ENCODE measurements at places on chromosomes 6 and 20.
A peak's percentile ranks its signal among the peaks of the same experiment; 100 is the strongest.

DNA sequence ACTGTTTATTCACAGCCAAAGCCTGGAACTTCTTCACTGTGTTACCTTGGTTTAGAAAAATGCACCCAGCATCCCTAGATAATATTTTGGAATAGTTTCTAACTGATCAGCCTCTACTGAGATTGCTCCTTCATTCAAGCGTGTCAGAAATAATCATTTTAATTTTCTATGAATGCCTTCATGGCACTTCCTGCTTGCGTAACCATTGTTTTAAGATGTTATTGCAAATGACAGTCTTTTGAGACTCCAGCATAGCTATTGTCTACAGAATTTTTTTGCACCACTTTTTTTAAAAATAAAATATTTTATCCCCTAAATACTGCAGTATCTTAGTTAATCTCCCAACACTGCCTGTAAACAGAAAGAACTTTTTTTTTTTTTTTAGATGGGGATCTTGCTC is 213.1 kb downstream of the PHACTR1 start:
- no peak for DNase-seq

GRCh38 chr20:38092260-38092857 is 58.8 kb downstream of the RPRD1B start:
- DNase-seq: no peak

DNA sequence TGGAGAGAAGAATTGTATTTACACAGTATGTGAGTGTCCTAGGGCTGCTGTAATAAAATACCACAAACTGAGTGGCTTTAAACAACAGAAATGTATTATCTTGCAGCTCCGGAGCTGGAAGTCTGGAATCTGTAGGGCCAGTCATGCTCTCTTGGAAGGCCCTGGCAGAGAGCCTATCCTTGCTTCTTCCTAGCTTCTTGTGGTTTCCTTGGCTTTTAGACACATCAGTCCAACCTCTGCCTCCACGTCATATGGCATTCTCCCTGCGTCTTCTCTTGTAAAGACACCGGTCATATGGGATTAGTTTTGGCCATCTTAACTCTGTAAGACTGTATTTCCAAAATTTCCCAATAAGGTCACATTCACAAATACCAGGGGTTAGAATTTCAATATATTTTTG is 10.8 kb downstream of the FNDC1 start:
- no peak for DNase-seq

- DNase-seq: no peak
These were observed 496.3 kb upstream of the MAP3K7 start for GRCh38 chr6:91083211-91083610.

DNA sequence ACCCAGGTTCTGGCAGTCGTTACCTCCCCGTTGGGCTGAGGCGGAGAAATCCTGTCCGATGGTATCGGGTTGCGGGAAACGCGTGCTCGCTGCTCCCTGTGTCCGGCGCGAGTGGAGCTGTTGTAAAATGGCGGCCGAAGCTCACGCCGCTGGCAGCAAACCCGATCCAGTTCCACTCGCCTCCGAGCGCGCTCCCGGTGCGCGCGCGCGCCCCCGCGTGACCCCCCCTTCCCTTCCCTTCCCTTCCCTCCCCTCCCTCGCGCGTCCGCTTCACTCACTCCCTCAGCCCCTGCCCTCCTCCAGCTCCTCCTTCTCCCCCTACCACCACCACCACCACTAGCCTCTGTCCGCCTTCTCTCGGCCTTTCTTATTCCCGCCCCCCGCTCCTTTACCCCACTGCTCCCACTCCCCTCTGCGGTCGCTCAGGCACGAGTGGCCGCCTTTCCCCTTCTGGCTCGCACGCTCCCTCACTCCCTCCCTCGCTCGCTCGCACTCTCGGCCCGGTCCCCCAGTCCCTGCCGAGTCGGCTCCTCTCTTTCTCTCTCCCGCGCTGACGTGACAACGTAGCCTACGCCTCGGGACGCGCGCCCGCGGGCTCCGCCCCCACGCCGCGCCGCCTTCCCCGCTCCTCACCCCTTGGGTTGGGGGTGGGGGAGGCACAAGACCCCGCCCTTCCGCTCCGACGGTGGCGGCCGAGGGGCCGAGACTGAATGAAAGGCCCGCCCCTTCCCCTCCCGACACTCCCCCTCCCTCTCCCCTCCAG is at the start of gene SYNCRIP:
SYNCRIP (minus strand) TSS at position 113 of the 763 bp plus-strand sequence. CDS start 1,447 bp downstream, outside the sequence.
- DNase-seq: peak; percentile 95

DNA sequence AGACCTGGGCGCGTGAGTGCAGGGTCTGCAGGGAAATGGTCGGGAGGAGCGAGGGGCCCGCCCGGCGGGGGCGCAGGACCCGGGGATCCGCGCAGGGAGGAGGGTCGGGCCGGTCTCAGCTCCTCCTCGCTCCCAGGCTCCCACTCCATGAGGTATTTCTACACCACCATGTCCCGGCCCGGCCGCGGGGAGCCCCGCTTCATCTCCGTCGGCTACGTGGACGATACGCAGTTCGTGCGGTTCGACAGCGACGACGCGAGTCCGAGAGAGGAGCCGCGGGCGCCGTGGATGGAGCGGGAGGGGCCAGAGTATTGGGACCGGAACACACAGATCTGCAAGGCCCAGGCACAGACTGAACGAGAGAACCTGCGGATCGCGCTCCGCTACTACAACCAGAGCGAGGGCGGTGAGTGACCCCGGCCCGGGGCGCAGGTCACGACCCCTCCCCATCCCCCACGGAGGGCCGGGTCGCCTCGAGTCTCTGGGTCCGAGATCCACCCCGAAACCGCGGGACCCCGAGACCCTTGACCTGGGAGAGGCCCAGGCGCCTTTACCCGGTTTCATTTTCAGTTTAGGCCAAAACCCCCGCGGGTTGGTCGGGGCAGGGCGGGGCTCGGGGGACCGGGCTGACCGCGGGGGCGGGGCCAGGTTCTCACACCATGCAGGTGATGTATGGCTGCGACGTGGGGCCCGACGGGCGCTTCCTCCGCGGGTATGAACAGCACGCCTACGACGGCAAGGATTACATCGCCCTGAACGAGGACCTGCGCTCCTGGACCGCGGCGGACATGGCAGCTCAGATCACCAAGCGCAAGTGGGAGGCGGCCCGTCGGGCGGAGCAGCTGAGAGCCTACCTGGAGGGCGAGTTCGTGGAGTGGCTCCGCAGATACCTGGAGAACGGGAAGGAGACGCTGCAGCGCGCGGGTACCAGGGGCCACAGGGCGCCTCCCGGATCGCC is 54.2 kb upstream of the HLA-A start:
- peak; percentile 72 for DNase-seq

- DNase-seq: no peak
These were observed 111.0 kb downstream of the PLCB4 start for GRCh38 chr20:9179867-9180266.

DNA sequence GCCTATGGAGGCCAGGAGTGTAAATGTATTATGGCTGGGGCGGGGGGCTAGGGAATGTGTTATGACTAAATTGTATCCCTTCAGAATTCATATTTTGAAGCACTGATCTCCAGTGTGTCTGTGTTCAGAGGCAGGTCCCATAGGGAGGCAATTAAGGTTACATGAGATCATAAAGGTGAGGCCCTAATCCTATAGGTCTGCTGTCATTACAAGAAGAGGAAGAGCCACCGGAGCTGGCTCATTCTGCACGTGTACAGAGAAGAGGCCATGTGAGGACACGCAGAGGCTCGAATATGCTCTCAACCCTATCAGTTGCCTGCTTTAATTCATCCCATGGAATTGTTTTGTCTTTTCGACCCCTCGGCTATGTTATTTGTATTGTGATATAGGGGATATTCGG is 76.9 kb downstream of the VTA1 start:
- no peak for DNase-seq

- DNase-seq: no peak
These were observed 457.4 kb upstream of the MANEA start for GRCh38 chr6:95119927-95120326.

GRCh38 chr6:105740946-105741645 is 338.2 kb upstream of the PREP start:
- no peak for DNase-seq

GRCh38 chr6:116019428-116019827 is 41.3 kb downstream of the FRK start:
- no peak for DNase-seq

DNA sequence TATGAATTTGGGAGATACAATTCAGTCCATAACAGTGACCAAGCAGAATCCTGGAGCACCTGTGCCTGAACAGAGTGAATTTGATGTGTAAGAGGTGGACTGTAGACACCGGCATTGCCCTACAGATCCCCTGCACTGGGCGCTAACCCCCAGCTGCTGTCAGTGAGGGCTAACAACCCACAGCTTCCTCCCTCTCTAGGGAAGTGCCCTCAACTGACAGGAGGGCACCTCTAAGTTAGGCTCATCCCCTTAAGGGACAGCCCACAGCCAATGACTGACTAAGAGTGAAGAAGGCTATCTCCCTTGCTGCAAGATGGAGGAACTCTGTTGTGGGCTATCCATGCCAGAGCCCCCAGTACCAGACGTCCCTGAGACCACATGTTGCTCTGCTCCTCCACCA is 15.3 kb upstream of the BPIFB1 start:
- DNase-seq: no peak

DNA sequence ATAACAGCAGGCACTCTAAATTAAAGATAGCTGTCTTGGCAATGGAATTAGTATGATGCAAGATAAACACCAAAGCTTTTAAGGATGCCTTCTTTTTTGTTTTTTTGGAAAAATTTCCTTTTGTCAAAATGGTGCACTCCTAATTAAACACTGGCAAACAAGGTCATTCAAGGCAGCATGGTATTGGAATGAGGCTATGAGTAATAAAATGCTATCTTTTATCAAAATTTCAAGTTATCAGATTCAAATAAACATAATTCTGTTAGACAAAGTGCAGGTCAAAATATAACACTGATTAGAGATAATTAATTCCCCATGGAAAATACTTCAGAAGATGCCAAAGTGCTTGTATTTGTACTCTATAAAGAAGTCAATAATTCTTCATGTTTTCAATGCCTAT is 514.1 kb downstream of the TENT5A start:
- no peak for DNase-seq

DNA sequence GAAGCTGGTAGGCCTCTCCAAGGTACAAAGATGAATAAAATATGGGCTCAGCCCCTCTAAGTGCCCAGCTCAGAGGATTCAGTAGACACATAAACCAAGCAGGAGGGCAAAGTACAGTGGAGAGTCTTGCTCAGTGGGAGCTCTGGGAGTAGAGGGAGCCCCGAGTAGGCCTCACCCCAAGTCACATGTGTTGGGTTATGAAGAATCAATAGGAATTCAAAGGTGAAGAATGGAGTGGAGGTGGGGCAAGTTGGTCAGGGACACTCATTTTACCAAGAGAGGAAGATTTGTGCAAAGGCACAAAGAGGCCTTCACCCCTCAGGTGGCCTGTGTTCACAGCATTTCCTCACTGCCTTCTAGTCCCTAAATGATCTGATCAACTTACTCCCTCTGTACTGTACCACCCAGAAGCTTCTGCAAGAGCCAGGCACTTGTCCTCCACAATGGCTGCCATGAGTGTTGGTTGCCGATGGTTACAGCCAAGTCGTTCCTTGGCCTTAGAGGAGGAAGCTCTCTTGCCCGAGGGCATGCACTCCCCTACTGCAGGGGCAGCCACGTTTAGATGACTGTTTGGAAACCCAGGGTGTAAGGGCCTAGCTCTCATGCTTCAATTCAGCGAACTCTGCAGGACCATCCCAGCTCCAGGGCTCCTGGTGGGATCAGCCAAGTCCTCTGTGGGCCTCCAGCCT is 6.7 kb upstream of the CDKN1A start:
- DNase-seq: no peak

DNA sequence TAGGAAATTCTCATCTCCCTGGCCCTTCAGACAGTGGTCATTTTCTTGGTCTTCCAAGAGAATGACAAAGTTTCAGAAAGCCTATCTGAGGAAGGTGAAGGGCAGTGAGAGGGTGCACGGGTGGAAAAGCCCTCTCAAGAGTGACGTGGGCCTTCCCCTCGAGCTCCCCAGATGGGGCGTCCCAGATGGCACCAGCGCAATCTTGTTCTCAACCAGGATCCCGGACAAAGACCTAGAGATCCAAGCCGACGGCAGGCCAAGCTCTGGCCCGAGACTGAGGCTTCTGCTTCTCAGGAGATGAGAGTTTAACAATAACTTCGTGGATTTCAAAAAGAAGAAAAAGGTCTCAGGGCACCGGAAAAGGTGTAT is 797 bp upstream of the ZNF133 start:
- peak; percentile 11 for DNase-seq

DNA sequence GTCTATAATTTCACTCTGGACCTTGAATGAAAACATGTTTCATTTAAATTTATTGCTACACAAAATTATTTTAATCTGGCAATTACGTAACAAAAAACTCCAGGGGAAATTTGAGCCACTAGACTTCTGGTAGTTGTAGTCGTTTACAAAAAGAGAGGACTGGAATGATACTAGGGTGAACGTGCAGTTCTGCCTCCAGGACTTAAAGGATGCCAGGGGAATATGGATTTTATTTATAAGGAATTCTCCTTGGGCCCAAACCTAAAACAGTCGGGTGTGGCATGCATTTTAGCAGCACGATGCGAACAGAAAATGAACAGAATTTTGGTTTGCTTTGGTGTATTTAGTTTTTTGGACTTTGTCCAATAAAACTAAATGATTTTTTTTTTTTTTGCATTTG is 76.9 kb downstream of the PRL start:
- DNase-seq: no peak

DNA sequence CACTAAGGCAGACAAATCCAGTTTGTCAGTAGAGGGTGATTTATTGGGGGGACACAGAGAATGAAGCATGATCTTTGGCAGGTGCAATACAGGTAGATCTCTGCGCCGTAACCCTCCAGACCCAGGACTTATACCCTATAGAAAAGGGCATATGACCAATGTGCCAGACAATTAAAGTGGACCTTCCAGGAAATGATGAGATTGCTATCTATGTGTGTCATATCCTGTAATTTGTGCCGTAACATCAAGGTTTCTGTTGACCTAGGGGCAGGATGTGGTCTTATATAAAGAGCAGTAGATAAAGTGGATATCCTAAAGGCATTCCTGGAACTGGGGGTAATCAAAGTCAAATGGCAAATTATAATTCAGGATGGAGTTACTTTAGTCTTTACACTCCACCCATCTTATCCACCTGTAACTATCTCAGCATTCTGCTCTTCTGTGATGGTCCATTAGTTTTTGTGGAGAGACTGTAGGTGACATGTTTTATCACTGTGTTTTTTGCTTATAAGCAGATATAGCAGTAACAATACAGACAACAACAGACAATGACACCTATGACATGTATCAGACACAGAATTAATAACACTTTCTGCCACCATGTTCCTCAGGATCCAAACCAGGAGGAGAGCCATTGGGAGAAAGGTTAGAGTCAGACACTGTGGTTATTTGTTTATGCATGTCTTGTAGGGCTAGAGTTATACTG is 43.1 kb upstream of the ZNF337 start:
- peak; percentile 22 for DNase-seq

GRCh38 chr20:52601295-52601971 is 370.7 kb upstream of the TSHZ2 start:
- DNase-seq: no peak

All from RKO (cell line).